ENCODE measurements at places on chromosomes 6 and 20.

DNA sequence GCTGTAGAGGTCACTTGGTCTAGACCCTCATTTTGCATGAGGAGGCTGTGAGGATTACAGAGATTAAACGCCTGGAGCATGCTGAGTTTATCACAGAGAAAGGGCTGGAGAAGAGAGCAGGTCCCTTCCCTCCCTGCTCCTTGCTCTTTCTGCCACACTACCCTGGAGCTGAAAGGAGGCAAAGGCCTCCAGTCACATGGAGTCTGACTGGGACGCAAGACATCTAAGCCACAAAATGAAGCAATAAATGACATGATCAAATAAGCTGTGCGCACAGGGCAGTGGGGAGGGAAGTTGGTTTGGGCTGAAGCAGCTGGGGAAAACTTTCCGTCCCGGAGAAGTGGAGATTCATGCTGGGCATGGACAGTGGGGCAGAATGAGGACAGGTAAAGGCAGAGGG lies 33.3 kb downstream of the ATXN1 start:
- DNase-seq: no peak

- no peak for DNase-seq
Measured at GRCh38 chr6:157398151-157398550, 17.2 kb downstream of the ZDHHC14 start.

GRCh38 chr6:110331816-110332215 lies 26.3 kb downstream of the METTL24 start:
- DNase-seq: peak; percentile 52

DNA sequence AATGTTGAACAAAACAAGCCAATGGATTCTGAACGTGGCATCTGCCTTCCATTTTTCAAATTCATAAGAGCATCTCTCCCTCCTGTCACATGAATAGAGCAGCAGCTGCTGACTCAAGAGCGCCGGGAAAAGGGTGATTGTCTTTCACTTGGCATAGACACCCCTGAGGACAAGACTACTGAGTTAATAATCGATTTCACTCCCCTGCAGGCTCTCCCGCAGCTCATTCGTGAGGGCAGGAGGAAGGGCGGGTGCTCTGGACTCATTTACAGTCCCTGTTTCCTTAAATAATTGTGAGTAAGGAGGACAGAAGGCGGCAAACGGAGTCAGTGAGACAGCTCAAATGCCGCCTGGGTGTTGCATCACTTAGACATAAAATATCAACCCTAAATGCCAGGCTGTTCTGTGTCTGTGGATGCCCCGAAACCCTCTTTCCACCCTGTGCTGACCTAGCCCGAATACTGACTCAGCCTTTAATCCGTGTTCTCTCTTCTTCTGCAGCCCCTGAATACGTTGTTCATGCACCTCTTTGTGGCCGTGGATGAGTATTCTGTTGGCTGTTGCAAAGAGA lies 21.6 kb downstream of the CFAP61 start:
- no peak for DNase-seq

DNA sequence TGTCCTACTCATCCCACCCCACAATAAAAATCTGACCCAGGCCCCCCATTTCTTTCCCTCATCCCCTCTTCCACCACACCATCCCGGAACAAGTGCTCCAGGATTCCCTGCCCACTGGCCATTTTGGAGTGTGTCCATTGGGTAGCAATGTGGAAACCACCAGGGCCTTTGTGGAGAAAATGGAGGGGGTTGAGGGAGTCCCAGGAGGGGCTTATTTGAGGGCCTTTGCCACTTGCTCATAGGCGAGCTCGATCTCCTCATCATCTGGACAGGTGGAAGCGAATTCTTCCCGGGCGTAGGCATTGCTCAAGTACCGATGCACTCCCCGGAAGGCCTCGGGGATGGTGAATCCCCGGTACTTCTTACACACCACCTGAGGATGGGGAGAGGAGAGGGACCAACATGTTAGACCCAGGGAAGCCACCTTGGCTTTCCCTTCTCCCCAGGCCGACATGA lies 1.6 kb upstream of the DDAH2 start:
- DNase-seq: no peak

GRCh38 chr6:100300221-100300736 lies 164.4 kb downstream of the SIM1 start:
- DNase-seq: no peak

GRCh38 chr6:50663806-50664205 lies 49.5 kb upstream of the TFAP2D start:
- no peak for DNase-seq

GRCh38 chr6:5998711-5999687 lies 7.7 kb downstream of the NRN1 start:
- DNase-seq: no peak

Data from left lung (tissue), 14 donors.